Choroid plexus epithelial cell (primary cell): ENCODE measurements at places on chromosomes 5 and 9.

GRCh38 chr5:135705941-135706466 lies 127.2 kb upstream of the CXCL14 start:
- DNase-seq: no peak

GRCh38 chr5:109003928-109004327 lies 256.2 kb downstream of the FER start:
- DNase-seq: no peak

GRCh38 chr9:127437497-127438264 lies 13.5 kb downstream of the ZNF79 start:
- peak; percentile 21 for DNase-seq

DNA sequence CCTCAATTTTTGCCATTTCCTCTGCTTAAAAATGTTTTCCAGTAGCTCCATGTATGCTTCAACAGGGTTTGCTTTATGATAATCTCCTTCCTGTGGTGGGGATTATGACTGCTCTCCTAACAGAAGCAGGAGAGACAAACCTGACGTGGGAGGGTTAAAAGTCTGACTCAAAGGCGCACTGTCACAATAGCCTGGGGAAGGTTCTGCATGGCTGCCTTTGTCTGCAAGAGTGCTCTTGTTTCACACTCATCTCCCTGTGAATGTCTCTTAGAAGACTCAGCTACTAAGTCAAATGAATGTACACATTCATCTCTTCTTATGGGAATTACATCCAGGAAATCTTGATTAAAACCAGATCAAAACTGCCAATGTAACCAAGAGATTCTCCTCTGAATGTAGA lies 90.9 kb upstream of the MTAP start:
- peak; percentile 37 for DNase-seq

DNA sequence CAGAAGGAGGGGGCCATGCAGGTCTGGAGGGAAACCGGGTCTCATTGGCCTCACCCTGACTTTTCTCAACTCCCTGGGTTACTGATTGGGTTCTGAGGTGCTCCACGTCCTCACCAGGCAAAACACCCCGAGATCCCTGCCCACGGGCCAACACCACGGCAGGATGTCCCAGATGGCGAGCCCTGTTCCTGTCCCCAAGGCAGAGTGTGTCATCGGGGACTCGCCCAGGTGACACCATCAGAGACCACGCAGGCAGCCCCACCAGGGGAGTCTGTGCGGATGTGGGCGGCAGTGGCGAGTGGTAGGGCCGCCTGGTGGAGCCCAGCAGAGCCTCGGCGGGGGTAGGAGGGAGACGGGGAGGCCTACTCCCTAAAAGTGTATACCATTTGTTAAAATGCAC lies 59.0 kb upstream of the UBAC1 start:
- no peak for DNase-seq

GRCh38 chr5:20145240-20145639 lies 157.2 kb upstream of the CDH18 start:
- no peak for DNase-seq

DNA sequence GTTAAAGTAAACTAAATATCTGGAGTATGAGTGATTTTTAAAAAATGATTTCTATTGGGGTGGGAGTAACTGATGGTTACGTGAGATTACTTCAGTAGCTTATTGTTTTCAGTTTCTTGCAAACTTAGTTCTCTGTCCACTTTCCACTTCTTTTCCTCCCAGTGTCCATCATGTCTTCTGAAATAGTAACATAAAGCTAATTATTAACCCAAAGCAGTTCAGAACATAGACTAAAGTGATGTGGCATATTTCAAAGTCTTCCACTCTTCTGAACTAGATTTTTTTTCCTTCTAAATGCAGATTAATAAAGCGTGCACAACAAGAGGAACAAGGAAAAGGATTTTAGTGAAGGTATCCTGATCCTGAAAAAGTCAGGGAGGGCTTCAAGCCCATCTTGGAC lies 114.1 kb downstream of the MAN2A1 start:
- DNase-seq: no peak

DNA sequence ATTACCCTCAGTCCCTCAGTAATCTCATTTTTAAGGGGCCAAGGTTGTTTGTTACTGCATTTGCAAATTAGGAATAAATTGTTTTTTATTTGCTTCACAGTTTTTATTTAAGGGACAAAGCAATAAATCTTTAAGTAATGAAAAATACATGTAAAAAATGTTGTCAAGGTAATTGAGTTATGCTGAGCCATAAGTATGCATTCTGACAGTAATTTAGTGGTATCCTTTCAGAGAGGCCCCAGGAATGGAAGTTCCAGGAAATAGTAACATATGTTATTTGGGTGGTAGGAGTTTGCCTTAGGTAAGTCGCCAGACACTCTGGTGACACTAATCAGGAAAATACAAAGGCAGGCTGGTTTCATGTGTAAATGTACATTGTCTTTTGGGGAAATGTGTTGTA lies 1787.9 kb upstream of the WWC1 start:
- no peak for DNase-seq

DNA sequence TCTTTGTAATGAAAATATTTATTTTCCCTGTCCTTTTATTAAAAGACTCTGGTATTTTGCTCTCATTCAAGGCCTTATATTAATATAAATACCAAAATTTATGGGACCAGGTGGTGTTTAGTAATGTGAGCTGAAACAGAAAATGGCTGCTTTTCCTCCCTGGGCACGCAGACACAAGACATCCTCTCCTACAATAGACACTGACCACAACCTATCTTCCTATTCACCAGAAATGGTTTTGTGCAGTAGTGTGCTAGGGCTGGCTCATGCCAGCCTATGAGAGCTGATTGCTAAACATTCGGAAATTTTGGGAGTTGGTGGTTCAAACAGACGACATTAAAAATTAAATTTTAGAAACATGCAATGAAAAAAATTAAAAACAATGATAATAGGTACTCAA lies 338.2 kb downstream of the BNC2 start:
- no peak for DNase-seq

DNA sequence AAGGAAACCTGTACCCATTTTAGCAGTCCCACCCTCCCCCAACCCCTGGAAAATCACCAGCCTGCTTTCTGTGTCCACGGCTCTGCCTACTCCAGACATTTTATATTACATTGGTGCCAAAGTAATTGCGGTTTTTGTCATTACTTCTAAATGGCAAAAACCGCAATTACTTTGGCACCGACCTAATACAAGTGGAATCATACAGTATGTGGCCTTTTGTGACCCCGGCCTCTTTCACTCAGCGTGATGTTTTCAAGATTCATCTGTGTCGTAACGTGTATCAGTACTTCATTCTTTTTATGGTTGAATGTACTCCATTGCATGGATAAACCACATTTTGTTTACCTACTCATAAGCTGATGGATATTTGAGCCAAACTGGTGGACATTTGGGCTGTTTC lies 9.7 kb upstream of the ORM1 start:
- no peak for DNase-seq

DNA sequence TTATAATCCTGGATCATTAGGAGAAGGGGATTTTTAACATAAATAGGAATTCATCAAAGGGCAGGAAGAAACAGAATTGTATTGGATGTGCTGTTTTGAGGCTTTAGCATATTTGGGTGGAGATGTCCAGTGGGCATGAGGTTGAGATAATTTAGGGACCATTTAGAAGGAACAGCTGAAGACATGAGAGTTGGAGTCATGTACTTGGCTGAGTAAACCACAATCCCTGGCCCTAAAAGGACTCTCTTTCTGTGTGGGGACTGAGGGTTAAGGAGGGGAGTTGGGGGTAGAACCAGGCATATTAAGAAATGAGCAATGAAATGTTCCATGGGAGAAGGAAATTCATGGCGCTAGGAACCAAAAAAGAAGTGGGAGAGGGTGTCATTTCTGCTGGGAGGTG lies 61.5 kb downstream of the DCP2 start:
- no peak for DNase-seq

- no peak for DNase-seq
These were observed 14.1 kb upstream of the OR2S2 start for GRCh38 chr9:35972093-35972492.

- no peak for DNase-seq
These were observed 86.2 kb downstream of the GCNT1 start for GRCh38 chr9:76545191-76545590.

- DNase-seq: no peak
These were observed 94.9 kb downstream of the HTR4 start for GRCh38 chr5:148559461-148559860.

GRCh38 chr5:38472541-38472940 lies 83.9 kb downstream of the LIFR start:
- no peak for DNase-seq

- DNase-seq: no peak
These were observed 160.2 kb downstream of the FAM170A start for GRCh38 chr5:119789406-119790117.

GRCh38 chr9:128921881-128922763 lies 1.3 kb downstream of the PHYHD1 start:
- peak; percentile 74 for DNase-seq

GRCh38 chr9:128226412-128226801 lies 23.2 kb downstream of the DNM1 start:
- no peak for DNase-seq
